Naive B cell (primary cell): ENCODE measurements at places on chromosomes 5 and 9. TPM values are rescaled to one million over a fixed set of nuclear protein-coding genes. Genes with fewer than 3 reads are reported as not detected.

Gene GMCL2
- polyA plus RNA-seq, result not detected

Gene PCDHB15
- not detected for polyA plus RNA-seq

DNA sequence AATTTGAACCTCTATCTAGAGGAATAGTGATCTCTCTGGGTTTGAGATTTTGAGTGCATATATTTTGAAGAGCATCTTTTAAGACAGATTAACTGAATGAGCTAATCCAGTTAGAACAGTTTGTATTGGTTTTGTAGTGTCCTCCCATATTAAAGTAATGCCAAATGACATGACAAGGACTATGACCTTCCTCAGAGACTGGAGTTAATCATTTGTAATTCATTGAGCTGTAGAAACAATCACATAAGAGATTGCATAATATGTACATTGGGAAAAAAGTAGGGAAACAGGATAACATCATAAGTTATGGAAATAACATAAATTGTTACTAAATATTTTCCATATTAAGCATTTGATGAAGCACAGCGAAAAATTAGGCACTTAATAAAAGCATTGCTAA lies 45.8 kb upstream of the PRDM9 start:
- no peaks in the 10 kb centered on the region for H3K27me3 ChIP-seq
- no peaks in the 10 kb centered on the region for H3K36me3 ChIP-seq
- no peak overlapping the region for H3K4me3 ChIP-seq
- DNase-seq, result no peak
- no peak overlapping the region for H3K27ac ChIP-seq
- H3K4me1 ChIP-seq, result no peaks in the 10 kb centered on the region

DNA sequence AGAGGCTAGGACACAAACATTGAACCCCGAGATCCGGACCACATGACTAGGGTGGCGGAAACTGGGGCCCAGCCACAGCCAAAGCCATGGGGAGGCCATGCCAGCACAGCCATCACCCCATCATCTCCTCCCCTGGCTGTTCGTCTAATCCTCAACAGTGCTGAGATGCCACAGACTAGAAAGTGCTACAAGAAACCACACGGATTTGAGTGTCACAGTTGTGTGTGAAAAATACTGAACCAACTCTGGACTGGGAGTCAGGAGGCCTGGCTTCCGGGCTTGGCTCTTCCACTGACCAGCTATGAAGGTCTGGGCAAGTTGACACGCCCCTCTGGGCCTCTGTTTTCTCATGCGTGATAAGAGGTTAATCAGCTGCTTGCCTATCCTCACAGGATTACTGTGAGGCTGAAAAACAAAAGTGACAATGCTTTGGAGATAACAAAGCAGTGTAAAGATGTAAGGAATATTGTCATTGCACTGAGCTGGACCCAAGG lies 38.8 kb upstream of the SHB start:
- no peak overlapping the region for H3K4me3 ChIP-seq
- H3K27me3 ChIP-seq, result peaks cover 56% of the 10 kb centered on the region
- no peaks in the 10 kb centered on the region for H3K4me1 ChIP-seq
- no peaks in the 10 kb centered on the region for H3K36me3 ChIP-seq
- H3K27ac ChIP-seq, result no peak overlapping the region

DNA sequence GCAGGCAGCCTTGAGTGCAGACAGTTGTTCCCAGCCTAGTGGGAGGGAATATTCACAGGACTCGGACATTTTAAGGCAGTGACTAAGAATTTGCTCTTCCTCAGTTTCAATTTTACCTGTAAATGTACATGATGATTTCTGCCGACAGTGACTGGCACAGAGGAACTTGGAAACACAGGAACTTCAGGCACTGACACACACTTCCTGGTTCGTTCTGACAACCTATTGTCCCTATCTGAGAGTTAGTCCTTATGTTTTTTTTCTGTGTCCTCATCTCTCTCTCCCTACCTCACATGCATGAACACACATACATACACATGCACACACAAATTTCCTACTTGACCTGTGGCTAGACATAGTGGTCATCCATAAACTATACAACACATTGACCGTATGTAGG lies 89.4 kb upstream of the CD180 start:
- H3K36me3 ChIP-seq, result no peaks in the 10 kb centered on the region
- no peak for DNase-seq
- no peak overlapping the region for H3K4me3 ChIP-seq
- H3K4me1 ChIP-seq, result peaks cover 7% of the 10 kb centered on the region
- H3K27me3 ChIP-seq, result no peaks in the 10 kb centered on the region
- H3K27ac ChIP-seq, result no peak overlapping the region

- DNase-seq, result no peak
- no peak overlapping the region for H3K4me3 ChIP-seq
- H3K36me3 ChIP-seq, result no peaks in the 10 kb centered on the region
- H3K27ac ChIP-seq, result no peak overlapping the region
- H3K4me1 ChIP-seq, result no peaks in the 10 kb centered on the region
- H3K27me3 ChIP-seq, result no peaks in the 10 kb centered on the region
Measured at GRCh38 chr9:21506626-21507482, 24.7 kb upstream of the IFNE start.
